ENCODE measurements at places on chromosomes 2 and 18. TPM values are rescaled to one million over a fixed set of nuclear protein-coding genes. Genes with fewer than 3 reads are reported as not detected.

Gene FTCDNL1
- total RNA-seq, result 1.5 TPM

Gene MYO5B
- total RNA-seq, result 0.49 TPM

DNA sequence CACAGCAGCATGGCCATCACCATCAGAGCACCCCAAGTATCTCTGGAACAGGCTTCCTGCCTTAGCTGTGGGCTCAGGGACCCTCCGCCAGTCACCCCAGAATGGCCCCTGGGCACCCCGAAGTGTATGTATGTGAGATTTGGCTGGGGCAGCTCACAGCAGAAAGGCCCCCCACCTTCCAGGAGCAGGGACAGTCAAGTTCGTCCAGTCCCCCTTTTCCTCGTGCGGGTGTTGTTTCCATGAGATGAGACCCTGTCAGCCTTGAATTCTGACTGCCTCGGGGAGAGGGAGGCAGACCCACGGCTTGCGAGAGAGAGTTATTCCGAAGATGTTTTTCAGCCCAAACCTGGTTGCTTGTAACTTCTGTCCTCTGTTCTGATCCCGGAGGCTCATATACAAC, 290.9 kb upstream of the HDAC4 start:
- DNase-seq, result no peak

GRCh38 chr18:45589356-45590035, 25.8 kb upstream of the SLC14A2 start:
- no peak for DNase-seq

- DNase-seq, result no peak
Measured at GRCh38 chr2:3289171-3289515, 88.5 kb downstream of the EIPR1 start.

Gene TRAF3IP1
- 9.9 TPM for total RNA-seq

Gene ARHGAP25
- 324 TPM for total RNA-seq

Gene HOXD3
- not detected for total RNA-seq

DNA sequence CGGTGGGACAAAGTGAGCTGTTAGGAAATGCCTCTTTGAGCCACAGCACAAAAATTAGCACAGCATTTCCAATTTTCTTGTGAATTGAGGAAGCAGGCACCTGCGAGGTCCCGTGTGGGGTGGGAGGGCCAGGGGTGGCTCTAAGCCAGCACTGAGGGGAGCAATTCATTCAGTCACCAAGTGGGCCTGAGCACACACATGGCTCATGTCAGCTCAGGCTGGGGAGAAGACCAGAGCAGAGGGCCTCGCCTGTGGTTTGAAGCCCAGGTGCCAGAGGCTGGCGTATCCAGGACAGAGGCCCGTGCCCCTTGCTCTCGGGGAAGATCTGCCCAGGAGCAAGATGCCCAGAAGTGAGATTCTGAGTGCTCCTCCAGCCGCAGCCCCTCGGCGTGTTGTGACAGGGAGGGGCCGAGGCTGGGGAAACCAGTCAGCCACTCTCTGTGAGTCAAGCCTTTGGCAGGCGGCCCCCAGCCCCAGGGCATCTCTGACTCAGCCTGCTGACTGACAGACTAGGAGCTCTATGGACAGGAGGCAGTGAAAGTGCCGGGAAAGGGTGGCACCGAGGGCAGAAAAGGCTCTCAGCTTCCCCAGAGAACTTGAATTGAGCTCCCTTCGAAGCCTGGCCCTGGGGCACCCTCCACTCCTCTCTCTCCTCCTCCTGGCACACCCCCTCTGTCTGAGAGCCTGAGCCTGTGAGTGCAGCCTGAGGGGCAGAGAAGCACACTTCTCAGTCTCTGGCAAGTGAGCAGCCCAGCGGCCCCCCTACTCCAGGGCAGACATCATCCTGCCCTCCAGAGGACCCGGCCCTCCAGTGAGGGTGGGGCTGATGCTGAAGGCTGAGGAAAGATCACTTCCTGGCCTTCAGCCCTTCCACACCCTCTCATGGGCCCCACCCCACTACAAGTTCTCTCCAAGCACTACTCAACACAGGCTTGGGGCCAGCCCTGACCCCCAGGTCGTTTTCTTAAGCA, 32.3 kb downstream of the CYP26B1 start:
- no peak for DNase-seq

- no peak for DNase-seq
Measured at GRCh38 chr2:207427986-207428385, 101.8 kb upstream of the CREB1 start.

- no peak for DNase-seq
Measured at GRCh38 chr18:46291149-46291548, 187.0 kb downstream of the HAUS1 start.

Gene ABCB11
- not detected for total RNA-seq

GRCh38 chr18:30298769-30299168, 743.8 kb downstream of the DSC3 start:
- DNase-seq, result no peak

- DNase-seq, result no peak
Measured at GRCh38 chr2:229880892-229881586, 40.8 kb downstream of the TRIP12 start.

DNA sequence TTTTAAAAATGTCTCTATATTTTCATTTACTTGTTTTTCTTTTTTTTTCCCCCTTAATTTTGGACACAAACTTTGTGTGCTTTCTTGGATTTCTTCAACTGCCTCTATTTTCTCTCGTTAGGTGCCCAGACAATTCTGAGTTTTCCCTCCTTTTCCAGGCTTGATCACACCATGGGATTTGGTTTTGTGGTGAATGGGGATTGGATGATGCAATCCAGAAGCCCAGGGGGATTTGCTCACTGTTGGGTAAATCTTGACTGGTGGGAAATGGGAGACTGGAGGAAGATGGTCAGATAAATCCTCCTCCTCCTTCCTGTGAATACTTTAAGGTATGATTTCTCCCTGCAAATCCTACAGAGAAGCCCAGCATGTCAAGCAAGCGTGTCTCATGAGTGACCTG, 19.5 kb upstream of the PAX8 start:
- DNase-seq, result no peak

DNA sequence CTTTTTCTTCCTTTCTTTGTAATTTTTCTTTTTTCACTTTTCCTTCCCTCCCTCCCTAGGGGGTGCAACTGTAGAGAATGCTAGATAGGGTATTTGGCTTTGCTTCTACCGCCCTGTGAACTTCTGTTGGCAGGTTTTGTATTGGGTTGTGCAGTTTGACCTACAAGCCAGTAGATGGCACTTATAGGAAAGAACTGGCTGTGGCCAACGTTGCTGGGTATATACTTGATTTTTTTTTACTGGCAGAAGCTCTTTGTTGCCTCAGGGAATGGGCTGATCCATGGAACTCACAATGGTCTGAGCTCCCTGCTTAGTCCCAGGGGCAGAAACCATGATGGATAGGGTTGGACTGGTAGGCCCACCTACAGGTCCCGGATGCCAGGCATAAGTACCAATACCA, 1019.5 kb upstream of the LRRTM1 start:
- DNase-seq, result no peak

DNA sequence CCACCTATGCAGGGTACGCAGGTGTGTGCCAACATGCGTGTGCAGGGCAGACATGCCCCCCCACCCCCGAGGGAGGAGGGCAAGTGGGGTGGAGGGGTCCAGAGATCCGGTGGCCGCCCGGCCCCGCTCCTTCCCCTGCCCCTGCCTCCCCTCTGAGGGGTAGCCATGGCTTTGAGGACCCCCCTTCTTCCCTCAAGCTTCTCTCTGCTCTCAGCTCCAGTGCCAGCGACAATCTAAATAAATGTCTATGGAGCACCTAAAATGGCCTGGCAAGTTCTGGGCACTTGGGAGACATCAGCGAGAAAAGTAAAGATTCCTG, 91.9 kb downstream of the ZFP36L2 start:
- DNase-seq, result no peak

Data from activated B cell treated with CpG ODN at 0.5 μM for 24 hours (primary cell).